ENCODE measurements at places on chromosomes 11 and 22.

GRCh38 chr11:91802475-91802874 lies 422.1 kb upstream of the FAT3 start:
- no peak for DNase-seq

GRCh38 chr22:36445158-36445668 lies 36.2 kb downstream of the TXN2 start:
- peak; percentile 77 for DNase-seq

DNA sequence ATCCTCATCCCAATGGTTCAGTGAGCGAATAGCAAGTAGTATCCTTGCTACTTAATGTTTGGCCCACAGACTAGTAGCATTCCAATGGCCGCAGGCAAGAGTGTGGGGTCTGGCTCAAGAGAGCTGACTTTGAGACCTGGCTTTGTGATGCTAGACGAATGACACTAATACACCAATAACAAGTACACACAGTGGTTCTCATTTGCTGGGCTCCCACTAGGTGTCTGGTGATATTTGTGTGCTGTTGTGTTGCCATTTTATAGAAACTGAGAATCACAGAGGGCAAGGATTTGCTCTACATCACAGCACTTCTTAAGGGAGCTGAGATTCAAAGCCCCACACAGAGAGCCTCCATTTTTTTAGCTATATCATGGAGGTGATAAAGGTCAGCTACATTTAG lies 351.2 kb downstream of the TENM4 start:
- DNase-seq: no peak

GRCh38 chr11:27456140-27456794 lies 16.3 kb downstream of the LGR4 start:
- peak; percentile 85 for DNase-seq

DNA sequence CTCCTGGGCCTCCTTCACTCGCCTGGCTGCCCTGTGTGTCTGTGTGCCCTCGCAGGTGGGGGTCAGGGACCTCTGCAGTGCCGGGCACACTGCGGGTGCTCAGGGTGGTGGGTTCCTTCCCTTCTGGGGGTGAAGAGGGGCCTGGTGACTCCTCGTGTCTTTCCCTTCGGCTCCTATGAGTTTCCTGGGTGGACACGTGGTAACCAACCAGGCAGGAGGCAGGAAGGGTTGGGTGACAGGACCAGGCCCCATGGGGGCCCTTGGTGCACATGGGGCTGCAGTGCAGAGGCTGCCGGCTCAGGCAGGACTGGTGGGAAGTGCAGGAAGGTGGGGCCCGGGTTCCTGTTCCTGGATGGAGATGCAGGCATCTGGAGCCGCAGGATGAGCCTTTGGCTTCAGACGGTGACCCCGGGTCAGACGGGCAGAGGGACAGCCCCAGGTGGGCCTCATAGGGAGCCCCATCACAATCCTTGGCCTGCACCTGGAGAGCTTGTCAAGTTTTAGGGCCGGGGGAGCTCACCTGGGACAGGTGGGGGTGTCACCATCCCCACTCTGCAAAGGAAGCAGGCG lies 9.6 kb downstream of the FRMD8 start:
- no peak for DNase-seq

GRCh38 chr11:7451520-7451919 lies 33.8 kb upstream of the OLFML1 start:
- DNase-seq: peak; percentile 13

DNA sequence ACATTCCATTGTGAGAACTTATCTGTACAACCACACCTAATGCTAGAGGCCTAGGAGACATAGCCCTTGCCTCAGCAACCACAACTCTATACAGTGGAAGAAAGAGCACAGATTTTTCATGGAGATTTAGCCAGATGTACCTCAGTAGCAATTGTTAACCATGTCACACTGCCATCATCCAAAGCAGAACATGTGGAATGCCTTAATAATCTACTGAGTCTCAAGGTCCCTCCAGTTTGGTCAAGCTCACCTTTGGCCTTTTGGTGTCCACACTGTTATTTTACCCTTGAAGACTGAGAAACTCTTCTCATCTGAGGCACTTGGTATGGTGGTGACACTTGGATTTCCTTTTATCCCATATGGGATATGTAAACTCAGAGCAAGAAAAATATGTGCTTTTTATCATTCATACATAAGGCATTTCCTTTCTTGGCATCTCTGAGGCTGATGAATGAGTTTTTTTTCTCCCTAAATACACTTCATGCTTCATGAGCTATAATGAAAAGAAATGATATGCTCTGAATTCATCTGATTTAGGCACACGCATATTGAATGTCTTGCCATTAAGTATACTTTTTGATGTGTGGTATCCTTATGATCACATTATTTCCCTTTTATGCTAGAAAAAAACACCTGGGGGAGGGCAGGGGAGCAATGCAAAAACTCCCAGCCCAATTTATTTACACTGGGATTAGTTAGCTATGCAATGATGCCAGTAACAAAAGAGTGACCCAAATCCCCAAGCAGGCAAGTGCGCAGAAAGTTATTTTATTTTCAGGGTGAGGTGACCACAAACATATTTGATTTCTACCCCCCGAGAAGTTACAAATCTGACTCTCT lies 63.3 kb upstream of the ME3 start:
- peak; percentile 94 for DNase-seq

DNA sequence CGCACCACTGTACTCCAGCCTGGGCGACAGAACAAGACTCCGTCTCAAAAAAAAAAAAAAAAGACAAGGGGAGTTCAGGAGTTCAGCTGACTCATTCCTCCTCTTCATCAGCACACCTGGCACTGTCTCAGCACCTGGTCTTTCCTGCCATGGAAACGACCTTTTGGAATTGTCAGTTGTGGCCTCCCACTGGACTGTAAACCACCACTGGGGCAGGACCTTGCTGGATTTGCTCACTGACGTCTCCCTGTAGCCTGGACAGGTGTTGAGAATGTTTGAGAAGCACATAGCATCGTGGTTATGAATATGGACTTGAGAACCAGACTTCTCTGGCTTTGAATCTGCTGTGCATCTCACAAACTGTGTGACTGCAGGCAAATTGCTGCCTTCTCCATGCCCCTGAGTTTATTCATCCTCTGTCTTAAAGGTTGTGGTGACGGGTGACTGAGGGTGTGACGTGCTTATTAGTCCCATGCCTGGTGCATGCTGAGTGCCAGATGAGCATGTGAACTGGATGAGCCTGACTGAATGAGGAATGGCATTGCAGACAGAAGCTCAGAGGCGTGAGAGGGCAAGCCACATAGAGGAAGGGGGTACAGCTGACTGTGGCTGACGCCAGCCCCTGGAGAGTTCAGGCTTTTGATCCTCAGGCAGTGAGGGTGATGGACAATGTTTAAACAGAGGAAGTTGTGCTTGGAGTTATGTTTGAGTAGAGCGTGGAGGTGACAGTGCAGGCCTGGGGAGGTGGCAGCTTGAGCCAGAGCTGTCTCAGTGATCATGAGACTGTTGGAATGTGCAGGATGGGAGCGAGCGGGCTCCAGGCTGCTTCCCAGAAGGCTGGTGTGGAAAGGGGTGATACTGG lies 12.7 kb downstream of the TOM1 start:
- DNase-seq: peak; percentile 77

DNA sequence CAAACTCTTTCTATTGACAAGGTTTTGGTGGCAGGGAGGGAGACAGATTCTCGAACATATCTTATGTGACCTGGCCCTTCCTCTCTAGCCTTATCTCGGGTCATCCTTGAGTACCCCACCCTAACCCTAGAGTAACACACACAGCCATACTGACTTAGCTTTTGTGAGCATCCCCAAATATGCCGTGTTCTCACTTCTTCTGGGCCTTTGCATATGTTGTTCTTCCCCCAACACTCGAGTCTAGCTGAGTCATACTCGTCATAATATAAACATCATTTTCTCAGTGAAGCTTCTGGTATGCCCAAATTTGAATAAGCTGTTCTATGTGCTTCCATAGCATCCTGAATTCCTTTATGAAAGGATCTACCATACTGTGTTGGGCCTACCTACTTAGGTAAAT lies 8.0 kb downstream of the TTC17 start:
- DNase-seq: peak; percentile 63

- no peak for DNase-seq
Measured at GRCh38 chr11:119480380-119481020, 57.5 kb upstream of the THY1 start.

DNA sequence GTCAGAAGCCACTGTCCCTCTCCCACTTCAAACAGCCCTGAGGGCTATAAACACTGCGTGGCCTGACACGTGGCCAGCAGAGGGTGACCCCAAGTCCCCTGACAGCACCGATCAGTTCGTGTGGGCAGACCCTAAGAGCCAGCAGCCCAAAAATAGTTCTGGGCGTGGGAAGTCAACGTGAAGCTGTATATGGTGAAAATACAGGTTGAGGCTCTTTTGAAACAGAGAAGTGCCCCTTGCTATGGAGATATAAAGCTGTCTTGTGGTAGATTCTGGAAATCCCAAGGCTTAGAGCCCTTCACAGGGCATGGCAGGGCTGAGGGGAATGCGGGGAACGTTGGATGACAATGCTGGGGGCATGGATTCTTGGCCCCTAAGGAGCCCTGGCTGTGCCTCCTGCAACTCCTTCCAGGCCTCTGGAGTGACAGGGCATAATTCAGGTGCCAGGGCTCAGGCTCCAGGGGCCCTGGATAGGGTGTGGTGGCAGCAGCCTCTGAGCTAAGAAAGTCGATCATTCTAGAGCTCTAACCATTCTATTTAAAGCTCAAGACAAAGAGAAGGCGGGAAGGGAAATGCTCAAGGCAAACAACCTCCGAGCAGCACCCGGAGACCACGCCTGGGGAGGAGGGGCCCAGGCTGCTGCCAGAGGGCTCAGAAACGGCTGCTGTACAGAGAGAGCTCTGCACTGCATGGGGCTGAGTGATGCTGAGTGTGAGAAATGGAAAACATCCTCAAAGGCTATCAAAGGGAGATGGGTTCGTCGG lies 60.4 kb upstream of the CD5 start:
- DNase-seq: peak; percentile 72

DNA sequence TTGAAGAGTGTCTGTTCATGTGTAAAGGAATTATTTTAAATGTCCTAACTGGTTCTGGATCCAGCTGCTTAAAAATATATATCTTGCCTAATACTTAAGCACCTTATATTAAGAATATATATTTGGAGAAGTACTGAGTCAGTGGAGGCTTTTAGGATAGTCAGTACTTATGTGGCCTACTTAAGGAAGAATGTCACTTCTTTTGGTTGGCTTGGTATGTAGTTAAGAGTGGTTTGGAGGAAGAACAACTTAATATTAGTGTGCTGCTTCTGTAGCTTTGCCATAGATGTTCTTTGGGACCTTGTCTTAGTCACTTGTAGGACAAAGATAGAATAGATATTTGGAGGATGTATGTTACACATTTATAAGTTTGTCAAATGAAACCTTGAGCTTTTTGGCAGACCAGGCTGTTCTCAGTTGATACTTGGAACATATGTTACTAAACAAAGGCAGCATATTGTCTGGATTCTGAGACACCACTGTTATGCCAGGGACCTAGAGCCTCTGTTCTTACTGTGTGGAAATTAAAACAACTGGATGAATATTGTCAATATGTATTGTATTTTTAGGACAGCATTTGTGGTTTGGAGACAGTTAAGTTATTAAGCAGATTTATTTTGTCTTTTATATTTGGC lies 4.9 kb downstream of the HIPK3 start:
- DNase-seq: peak; percentile 56

- DNase-seq: peak; percentile 35
Measured at GRCh38 chr11:132464939-132465338, 1067.4 kb downstream of the OPCML start.

GRCh38 chr11:104332110-104332509 lies 168.2 kb upstream of the PDGFD start:
- no peak for DNase-seq

DNA sequence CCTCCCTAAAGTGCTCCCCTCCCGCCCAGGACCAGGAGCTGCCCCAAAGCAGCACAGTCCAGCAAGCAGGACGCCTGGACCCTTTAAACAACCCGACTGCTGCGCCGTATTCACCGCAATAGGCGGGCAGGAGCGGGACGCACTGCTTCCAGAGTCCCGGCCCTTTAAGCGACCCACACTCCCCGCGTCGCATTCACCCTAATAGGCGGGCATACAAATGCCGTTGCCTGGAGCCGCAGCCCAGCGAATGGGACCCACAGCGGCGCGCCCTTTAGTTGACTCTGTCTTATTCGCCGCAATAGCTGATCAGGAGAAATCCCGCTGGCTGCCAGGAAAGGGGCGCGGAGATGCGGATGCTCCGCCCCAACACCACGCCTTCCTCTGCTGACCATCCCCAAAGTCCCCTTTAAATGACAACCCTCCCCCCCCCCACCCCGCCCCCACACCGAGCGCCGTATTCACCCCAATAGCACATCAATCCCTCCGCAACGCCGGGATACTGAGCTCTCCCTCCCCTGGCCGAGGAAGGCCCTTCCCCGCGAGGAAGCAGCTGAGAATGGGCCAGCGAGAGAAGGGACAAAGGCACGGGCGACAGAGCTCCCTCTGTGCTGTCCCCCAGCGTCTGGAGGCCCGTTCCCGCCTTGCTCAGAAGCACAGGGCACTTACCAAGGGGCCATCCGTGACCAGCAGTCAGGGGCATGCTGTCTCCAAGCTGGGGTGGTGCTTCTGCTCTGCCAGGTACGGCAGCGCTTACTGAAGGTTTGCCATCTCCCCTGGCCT lies 4.7 kb downstream of the OSBPL5 start:
- DNase-seq: peak; percentile 97

- DNase-seq: no peak
Measured at GRCh38 chr11:45399166-45399565, 113.0 kb upstream of the SYT13 start.

- DNase-seq: no peak
Measured at GRCh38 chr11:13352711-13353110, 75.1 kb downstream of the BMAL1 start.

DNA sequence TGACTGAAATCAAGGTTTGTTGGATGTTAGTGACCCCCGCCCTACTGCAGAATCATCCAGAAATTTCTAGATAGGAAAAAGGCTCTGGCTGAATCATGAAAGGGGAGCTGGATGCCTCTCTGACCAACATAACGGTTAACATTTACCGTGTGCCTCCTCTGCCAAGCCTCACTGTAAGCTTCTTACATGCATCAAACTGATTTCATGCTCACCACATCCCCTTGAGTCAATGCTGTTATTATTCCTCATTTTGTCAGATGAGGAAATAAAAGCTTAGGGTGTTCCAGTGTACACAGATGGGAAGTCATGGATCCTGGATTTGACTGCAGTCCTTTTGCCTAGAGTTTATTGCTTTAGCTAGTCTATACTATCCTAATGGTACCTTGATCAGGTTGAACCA lies 5.9 kb upstream of the HMOX1 start:
- no peak for DNase-seq

- no peak for DNase-seq
Measured at GRCh38 chr11:61116426-61117167, 14.3 kb downstream of the CD5 start.

- no peak for DNase-seq
Measured at GRCh38 chr11:35349897-35350296, 69.5 kb downstream of the SLC1A2 start.

DNA sequence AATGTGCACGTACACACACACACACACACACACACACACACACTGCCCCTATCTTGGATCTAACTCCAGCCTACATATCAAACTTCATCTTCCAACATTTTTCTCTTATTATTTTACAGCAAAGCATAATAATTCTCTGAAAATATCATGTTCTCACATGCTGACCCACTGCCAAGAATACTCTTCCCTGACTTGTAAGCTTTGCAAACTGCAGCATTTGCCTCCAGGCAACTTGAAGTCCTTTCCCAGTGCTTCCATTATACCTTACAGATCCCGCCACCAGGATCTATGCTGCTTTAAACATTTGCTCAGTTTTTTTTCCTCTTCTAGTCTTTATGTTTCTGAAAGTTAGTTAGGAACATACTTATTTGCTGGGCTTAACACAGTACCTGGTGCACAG lies 483.3 kb upstream of the ARHGAP42 start:
- DNase-seq: peak; percentile 6
